Breast epithelium (tissue), 4 donors: ENCODE measurements at places on chromosomes 2 and 18.
A peak's percentile ranks its signal among the peaks of the same experiment; 100 is the strongest.

DNA sequence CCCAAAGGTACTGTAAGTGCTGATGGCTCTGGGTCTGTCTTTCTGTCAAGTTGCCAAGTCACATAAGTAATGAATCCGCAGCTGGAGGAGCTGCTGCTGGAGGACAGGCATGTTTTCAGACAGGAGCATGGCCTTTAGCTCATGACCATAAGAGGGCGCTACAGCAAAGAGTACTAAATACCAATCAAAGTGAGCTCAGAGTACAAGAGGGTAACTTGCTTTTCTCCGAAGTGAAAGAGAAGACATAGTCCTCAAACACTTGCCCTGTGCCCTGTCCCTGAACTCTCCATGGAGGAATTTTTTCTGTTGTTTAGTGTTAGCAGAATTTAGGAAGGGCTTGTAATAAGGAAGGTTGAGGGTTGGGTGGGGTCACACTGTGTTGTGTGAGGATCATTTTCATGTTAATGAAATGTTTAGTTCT lies 58.0 kb upstream of the EML6 start:
- no peak for DNase-seq

DNA sequence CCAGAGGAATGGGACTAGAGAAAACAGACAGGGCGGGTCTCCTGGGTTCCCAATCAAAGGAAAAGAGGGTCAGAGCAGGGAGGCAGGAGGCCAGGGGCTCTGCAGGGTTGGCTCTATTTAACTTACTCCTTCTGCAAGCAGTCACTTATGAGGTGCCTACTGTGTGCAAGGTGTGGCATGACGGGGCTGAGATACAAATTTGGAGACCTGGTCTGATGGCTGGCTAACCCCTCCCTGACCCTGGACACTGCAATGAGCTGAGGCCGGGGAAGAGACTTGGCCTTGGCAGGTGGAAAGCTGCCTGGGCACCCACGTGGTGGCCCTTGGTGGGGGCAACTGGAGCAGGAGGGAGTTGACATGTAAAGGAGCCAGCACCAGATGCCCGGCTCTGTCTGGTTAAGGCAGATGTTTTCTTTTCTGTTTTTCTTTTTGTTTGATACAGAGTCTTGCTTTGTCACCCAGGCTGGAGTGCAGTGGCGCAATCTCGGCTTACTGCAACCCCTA lies 148.5 kb upstream of the GATA6 start:
- DNase-seq: no peak

DNA sequence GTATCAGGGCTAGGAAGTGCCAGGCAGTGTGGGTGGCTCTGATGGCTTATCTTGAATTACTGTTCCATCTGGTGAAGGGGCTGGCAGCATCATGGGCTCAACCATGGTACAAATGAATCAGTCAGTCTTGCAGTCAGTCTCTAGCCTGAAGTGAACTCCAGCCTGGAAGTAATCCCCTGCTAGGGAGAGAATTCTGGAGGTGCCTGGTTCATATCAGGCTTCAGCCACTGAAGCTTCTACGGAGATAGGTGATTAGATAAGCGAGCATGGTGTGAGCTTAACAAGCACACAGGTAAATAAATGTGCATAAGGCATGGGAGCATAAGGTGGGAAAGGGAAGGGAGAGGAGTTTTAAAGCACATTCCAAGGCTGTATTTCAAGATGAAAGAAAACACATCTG lies 541.7 kb downstream of the MBD2 start:
- no peak for DNase-seq

DNA sequence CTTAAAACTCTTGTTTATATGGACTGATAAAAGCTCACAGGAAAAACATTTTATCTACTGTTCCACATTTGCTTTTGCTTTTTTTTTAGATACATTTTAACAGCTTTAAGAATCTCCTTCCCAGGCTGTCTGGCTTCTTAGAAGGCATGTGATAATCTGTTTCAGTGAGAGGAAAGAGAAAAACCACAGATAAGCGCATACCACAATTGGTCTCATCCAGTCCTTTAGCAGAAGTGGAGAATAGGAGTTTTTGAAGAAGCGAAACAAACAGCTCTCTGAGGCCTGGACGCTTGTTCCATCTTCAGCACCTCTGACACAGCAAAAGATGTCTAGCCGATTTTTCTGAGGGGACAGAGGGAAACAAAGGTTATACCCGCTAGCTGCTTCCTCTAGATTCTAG lies 37.6 kb downstream of the RMC1 start:
- DNase-seq: no peak

DNA sequence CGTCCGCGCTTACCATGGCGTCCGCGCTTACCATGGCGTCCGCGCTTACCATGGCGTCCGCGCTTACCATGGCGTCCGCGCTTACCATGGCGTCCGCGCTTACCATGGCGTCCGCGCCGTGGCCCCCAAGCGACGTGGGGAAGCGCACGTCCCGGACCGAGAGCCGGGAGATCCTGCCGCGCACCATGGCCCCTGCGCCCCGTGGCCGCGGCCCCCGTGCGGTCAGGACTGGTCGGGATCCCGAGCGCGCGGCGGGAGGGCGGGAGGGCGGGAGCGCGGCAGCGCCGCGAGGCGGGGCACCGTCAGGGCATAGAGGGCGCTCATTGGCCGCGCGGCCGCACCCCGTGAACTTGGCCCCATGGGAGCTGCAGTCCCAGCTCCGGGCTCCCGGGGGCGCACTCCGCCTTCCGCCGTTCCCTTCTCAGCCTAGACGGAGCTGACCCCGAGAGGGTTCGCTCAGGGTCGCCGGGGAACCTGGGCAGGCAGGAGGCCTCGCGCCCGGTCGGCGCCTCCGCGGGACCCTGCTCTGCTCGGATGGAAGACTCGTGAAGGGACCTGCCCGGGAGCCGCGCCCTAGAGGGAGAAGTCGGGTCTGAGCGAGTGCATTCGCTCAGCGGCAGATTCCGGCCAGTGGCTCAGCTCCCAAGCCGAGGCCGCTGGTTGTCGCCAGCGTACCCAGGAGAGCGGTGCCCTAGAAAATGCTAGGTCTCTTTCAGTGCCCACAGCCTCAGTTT lies at the start of gene ENOSF1:
ENOSF1 (minus strand) TSS at position 230 of the 734 bp plus-strand sequence; CDS start at position 187, 43 bp downstream.
- peak; percentile 90 for DNase-seq

GRCh38 chr2:200431996-200432705 lies 77.7 kb downstream of the KCTD18 start:
- no peak for DNase-seq
